Adrenal gland (tissue), 19 donors: ENCODE measurements at places on chromosomes 1 and 21.

GRCh38 chr1:32500387-32501209 lies 35.7 kb downstream of the ZBTB8B start:
- peak; percentile 76 for DNase-seq
- H3K36me3 ChIP-seq: no peaks in the 10 kb centered on the region
- peaks cover 22% of the 10 kb centered on the region for H3K4me1 ChIP-seq
- no peaks in the 10 kb centered on the region for H3K27me3 ChIP-seq
- peak overlapping the region; percentile 90 for H3K27ac ChIP-seq

DNA sequence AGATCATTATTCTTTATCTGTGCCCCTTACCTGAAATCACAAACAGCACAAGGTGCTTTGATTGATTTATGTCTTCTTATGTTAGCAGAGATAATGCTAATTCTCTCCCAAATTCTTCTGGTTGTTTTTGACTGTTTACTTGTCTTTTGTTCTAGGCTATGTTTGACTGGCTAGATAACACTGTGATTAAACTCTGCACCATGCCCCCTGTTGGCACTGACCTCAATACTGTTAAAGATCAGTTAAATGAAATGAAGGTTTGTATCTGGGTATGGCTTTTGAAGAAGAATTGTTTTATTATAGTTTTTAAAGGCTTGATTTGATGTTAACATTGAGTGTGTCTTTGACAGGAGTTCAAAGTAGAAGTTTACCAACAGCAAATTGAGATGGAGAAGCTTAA lies 49.6 kb upstream of the BMP8A start:
- H3K36me3 ChIP-seq: peaks cover 92% of the 10 kb centered on the region
- no peaks in the 10 kb centered on the region for H3K27me3 ChIP-seq

- H3K27me3 ChIP-seq: no peaks in the 10 kb centered on the region
- no peak overlapping the region for H3K4me3 ChIP-seq
- DNase-seq: no peak
- peaks cover 16% of the 10 kb centered on the region for H3K4me1 ChIP-seq
- no peak overlapping the region for H3K27ac ChIP-seq
Measured at GRCh38 chr1:6807782-6808181, 22.5 kb downstream of the CAMTA1 start.

GRCh38 chr1:245583575-245584330 lies 429.0 kb downstream of the KIF26B start:
- H3K4me1 ChIP-seq: no peaks in the 10 kb centered on the region
- H3K27me3 ChIP-seq: no peaks in the 10 kb centered on the region
- DNase-seq: no peak
- H3K4me3 ChIP-seq: no peak overlapping the region
- H3K36me3 ChIP-seq: no peaks in the 10 kb centered on the region

DNA sequence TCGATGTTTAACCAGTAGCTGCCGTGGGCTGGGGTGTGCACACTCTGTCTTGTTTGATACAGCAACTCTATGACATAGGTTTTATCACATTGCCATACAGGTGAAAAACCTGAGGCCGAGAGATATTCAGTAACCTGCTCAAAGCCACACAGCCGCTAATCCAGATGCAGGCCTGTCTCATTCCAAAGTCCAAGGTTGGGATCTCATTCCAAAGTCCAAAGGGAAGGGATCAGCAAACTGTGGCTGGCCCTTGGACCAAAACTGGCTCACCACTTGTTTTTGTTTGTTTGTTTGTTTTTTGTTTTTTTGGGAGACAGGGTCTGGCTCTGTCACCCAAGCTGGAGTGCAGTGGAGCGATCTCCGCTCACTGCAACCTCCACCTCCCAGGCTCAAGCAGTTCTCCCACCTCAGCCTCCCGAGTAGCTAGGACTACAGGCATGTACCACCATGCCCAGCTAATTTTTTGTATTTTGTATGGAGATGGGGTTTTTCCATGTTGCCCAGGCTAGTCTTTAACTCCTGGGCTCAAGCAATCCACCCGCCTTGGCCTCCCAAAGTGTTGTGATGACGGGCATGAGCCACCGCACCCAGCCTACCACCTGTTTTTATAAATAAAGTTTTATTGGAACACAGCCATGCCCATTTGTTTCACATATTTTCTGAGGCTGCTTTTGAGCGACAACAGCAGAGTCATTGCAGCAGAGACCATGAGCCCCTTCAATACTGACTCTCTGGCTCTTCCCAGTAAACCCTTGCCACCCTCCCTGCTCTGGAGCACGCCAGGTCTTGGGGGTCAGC lies 163.4 kb upstream of the TMEM51 start:
- no peak overlapping the region for H3K27ac ChIP-seq
- peaks cover 4% of the 10 kb centered on the region for H3K4me1 ChIP-seq
- H3K4me3 ChIP-seq: no peak overlapping the region
- H3K27me3 ChIP-seq: no peaks in the 10 kb centered on the region
- H3K36me3 ChIP-seq: no peaks in the 10 kb centered on the region

- peak; percentile 79 for DNase-seq
- H3K27ac ChIP-seq: peak within 1 kb of the TSS; percentile 40
- H3K4me3 ChIP-seq: no peak within 1 kb of the TSS
Measured at GRCh38 chr1:24186993-24187790, at the start of gene IFNLR1. Gene IFNLR1 (minus strand): TSS chr1:24187289. CDS start chr1:24187248, 41 bp downstream.

- H3K27me3 ChIP-seq: no peaks in the 10 kb centered on the region
- no peaks in the 10 kb centered on the region for H3K4me1 ChIP-seq
- no peaks in the 10 kb centered on the region for H3K36me3 ChIP-seq
- H3K27ac ChIP-seq: no peak overlapping the region
- no peak for DNase-seq
Measured at GRCh38 chr1:111864862-111865261, 109.2 kb downstream of the DDX20 start.

DNA sequence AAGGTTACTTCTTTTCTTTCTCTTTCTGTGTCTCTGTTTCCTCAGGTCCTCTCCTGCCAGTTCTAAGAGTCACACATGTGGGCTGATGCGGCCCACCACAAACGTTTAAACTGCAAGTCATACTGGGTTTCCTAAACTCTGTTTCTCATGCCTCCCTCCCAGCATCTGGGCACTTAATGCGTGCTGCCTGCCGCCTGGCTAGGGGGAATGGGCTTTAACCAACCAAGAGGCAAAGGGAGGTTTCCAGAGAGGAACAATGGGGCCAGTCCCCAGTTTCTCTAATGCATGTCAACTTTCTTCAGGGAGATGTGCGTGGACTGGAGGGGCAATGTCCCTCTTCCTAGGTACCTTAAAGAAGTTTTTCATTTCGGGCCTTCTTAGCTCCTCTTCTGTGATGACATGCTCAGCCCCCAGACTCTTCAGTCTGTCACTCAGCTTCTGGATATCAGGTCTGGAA lies 19.9 kb upstream of the SRSF4 start:
- H3K27me3 ChIP-seq: no peaks in the 10 kb centered on the region
- H3K36me3 ChIP-seq: no peaks in the 10 kb centered on the region

DNA sequence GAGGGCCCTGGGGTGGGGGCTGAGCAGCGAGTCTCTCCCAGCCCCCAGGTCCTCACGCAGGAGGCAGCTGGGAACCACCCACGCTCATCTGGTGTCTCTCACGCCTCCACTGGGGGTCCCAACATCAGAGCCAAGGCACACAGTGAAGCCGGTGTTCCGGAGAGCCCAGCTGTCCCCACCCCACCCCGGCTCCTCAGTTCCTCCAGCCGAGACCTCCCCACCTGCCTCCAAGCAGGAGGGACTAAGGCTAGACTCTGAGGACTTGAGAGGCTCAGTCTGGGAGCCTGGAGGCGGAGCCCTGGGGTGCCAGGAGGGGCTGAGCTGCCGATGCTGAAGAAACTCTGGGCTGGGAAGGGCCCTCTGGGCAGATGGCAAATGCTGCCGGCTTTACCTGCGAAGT lies 1.6 kb upstream of the HPCA start:
- H3K36me3 ChIP-seq: no peaks in the 10 kb centered on the region
- H3K4me3 ChIP-seq: no peak overlapping the region
- H3K27ac ChIP-seq: no peak overlapping the region
- peaks cover 8% of the 10 kb centered on the region for H3K4me1 ChIP-seq
- H3K27me3 ChIP-seq: peaks cover 24% of the 10 kb centered on the region
- DNase-seq: no peak

DNA sequence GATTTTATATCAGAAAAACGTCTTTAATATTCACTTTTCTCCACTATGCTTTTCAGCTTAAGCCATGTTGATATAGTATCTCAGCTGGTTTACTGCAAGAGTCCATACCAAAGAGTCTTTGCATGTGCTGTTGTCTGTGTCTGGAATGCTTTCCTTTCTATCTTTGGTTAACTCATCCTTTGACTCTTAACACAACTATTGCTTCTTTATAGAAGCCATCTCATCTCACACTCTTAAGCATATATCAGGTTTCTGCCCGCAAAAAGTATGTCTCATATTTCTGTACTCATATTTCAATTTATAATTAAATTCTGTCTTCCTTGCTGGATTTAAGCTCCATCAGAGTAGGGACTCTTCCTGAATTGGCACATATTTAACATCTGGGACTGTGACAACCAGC lies 220.9 kb upstream of the KCNK2 start:
- no peaks in the 10 kb centered on the region for H3K27me3 ChIP-seq
- peaks cover 10% of the 10 kb centered on the region for H3K4me1 ChIP-seq
- H3K4me3 ChIP-seq: no peak overlapping the region
- DNase-seq: no peak

DNA sequence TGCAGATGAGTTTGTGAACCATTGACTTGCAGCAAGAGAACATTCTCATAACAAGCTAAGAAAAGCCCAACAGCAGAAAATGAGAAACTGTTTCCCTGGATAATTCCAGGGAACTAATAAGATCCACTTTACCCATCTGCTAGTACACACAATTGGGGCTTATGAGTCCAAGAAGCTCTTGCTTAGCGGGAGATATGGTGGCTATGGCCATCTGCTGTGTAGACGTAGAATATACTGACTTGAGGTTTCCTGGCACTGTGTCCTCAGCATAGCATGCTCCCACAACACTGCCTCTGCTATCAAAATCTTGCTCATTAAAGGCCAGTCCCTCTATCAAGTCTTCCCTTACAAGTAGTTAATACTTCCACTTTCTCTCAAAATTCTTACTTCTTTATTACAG lies 6.8 kb upstream of the RXRG start:
- H3K27ac ChIP-seq: no peak overlapping the region
- H3K4me3 ChIP-seq: no peak overlapping the region
- H3K4me1 ChIP-seq: no peaks in the 10 kb centered on the region
- peaks cover 3% of the 10 kb centered on the region for H3K27me3 ChIP-seq
- no peak for DNase-seq

- no peak overlapping the region for H3K27ac ChIP-seq
- no peaks in the 10 kb centered on the region for H3K4me1 ChIP-seq
- no peak for DNase-seq
- no peak overlapping the region for H3K4me3 ChIP-seq
Measured at GRCh38 chr1:247435030-247435758, 19.2 kb downstream of the NLRP3 start.

- no peaks in the 10 kb centered on the region for H3K27me3 ChIP-seq
- no peaks in the 10 kb centered on the region for H3K4me1 ChIP-seq
- no peak overlapping the region for H3K4me3 ChIP-seq
Measured at GRCh38 chr1:44759077-44759476, 16.3 kb upstream of the RPS8 start.

GRCh38 chr21:44333509-44334328 lies 5.5 kb downstream of the CFAP410 start:
- H3K36me3 ChIP-seq: no peaks in the 10 kb centered on the region
- no peak overlapping the region for H3K27ac ChIP-seq
- H3K27me3 ChIP-seq: no peaks in the 10 kb centered on the region
- DNase-seq: no peak

- H3K27ac ChIP-seq: no peak overlapping the region
- H3K36me3 ChIP-seq: no peaks in the 10 kb centered on the region
- DNase-seq: no peak
Measured at GRCh38 chr21:42247716-42248115, 28.8 kb downstream of the ABCG1 start.

GRCh38 chr1:205791568-205792180 lies 16.4 kb upstream of the RAB29 start:
- H3K27me3 ChIP-seq: no peaks in the 10 kb centered on the region
- peaks cover 49% of the 10 kb centered on the region for H3K36me3 ChIP-seq
- H3K27ac ChIP-seq: no peak overlapping the region
- no peak overlapping the region for H3K4me3 ChIP-seq
- no peaks in the 10 kb centered on the region for H3K4me1 ChIP-seq

DNA sequence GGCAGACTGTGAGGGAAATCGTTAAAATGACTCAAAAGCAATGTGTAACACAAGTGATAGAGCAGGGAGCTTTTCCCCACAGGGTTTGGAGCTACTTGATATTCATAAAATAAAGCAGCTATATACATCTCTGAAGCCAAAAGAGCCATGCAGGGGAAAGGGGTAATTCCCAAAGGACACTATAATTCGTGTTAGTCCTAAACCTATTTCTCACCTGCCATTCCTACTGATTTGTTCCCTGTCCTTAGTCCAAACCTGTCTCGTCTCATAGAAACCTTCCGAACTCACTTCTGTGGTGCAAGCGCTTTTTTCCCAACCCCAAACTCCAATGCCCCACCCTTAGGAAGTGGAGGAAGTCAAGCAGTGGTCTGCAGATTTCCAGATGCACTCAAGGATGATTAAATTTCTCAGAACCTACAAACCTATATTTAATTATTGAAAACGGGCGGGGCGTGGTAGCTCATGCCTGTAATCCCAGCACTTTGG lies 946 bp upstream of the HNRNPR start:
- peak overlapping the region; percentile 97 for H3K4me3 ChIP-seq
- no peaks in the 10 kb centered on the region for H3K36me3 ChIP-seq
- no peak for DNase-seq
- no peaks in the 10 kb centered on the region for H3K27me3 ChIP-seq
- H3K27ac ChIP-seq: peak overlapping the region; percentile 98

GRCh38 chr1:156645056-156645455 lies 3.1 kb downstream of the BCAN start:
- peaks cover 11% of the 10 kb centered on the region for H3K4me1 ChIP-seq
- no peaks in the 10 kb centered on the region for H3K36me3 ChIP-seq
- peaks cover 35% of the 10 kb centered on the region for H3K27me3 ChIP-seq
- H3K27ac ChIP-seq: no peak overlapping the region
- no peak for DNase-seq
- no peak overlapping the region for H3K4me3 ChIP-seq

DNA sequence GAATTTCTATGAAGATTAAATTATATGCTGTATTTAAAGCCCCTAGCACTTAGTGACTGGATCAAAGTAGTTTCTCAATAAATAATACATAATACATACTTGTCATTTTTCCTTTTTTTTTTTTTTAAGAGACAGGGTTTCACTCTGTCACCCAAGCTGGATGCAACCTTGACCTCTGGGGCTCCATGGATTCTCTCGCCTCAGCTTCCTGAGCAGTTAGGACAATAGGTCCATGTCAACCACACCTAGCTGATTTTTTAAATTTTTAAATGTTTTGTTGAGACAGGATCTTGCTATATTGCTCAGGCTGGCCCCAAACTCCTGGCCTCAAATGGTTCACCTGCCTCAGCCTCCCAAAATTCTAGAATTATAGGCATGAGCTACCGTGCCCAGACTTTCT lies 5.9 kb downstream of the ACADM start:
- peaks cover 20% of the 10 kb centered on the region for H3K36me3 ChIP-seq
- H3K4me3 ChIP-seq: no peak overlapping the region
- no peak overlapping the region for H3K27ac ChIP-seq
- H3K27me3 ChIP-seq: no peaks in the 10 kb centered on the region

DNA sequence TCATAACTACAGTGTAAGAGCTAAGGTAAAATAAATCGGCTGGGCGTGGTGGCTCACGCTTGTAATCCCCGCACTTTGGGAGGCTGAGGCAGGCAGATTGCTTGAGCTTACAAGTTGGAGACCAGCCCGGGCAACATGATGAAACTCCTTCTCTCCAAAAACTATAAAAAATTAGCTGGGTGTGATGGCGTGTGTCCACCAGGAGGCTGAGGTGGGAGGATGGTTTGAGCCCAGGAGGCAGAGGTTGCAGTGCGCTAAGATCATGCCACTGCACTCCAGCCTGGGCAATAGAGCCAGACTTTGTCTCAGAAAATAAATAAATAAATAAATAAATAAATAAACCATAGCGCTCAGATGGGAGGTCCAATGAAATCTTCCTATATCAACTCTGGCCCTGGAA lies 16.7 kb upstream of the FAM110D start:
- no peaks in the 10 kb centered on the region for H3K36me3 ChIP-seq
- H3K4me3 ChIP-seq: no peak overlapping the region
- no peak overlapping the region for H3K27ac ChIP-seq
- no peaks in the 10 kb centered on the region for H3K27me3 ChIP-seq
